HCT116 (cell line): ENCODE measurements at places on chromosomes 12 and 14. TPM values are rescaled to one million over a fixed set of nuclear protein-coding genes. Genes with fewer than 3 reads are reported as not detected.

DNA sequence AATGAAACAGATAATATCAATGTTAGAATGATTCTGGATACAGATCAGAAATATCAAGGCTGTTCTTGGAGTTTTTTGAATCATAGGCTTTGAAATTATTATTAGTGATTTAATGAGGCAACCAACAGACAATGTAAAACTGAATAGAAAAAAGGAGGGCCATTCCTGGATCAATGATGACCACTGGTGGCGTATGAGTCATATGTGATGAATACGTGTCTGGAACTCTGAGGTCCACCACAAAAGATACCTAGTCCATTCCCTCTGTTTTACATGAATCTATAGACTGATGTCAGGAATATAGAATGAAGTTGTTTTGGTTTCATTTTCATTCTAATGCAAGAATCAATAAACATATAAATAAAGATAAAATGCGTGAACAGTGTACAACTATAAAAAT, 78.3 kb upstream of the RTL1 start:
- peak; percentile 35 for DNase-seq

- no peak for DNase-seq
Measured at GRCh38 chr12:112870267-112870980, 36.3 kb upstream of the OAS1 start.

GRCh38 chr12:101459642-101460346, 15.3 kb upstream of the SPIC start:
- peak; percentile 59 for DNase-seq

DNA sequence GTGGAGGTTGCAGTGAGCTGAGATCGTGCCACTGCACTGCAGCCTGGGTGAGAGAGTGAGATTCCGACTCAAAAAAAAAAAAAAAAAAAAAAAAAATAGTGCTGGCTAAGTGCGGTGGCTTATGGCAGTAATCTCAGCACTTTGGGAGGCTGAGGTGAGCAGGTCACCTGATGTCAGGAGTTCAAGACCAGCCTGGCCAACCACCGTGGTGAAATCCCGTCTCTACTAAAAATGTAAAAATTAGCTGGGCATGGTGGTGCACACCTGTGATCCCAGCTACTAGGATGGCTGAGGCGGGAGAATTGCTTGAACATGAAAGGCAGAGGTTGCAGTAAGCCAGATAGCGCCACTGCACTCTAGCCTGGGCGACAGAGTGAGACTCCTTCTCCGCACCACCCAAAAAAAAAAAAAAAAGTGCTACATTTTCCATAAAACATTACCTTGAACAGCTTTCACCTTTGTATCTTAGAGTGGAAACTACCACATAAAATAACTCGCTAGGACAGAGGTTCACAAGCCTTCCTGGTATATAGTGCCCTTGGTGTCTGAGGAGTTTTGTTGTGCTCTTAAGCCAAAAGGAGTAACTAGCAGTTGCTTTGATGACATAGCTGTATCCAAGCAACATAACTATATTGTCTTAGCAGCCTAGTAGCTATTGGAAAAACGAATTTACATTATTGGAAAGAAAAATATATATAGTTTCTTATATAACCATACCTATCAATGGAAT, 11.1 kb downstream of the PTGES3 start:
- no peak for DNase-seq

- DNase-seq, result no peak
Measured at GRCh38 chr14:90911121-90911520, 94.9 kb upstream of the TTC7B start.

DNA sequence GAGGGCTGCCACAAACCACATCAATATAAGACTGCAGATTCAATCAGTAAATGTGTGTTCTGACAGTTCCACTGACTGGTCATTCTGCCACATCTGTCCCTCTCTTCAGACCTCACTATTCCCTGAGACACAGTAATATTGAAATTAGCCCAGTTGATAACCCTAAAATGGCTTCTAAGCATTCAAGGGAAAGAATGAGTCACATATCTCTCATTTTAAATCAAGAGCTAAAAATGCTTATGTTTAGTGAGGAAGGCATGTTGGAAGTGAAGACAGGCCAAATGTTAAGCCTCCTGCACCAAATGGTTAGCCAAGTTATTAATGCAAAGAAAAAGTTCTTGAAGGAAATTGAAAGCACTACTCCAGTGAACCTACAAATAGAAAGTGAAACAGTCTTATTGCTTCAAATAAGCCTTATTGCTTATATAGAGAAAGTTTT, 24.5 kb upstream of the KIF21A start:
- no peak for DNase-seq

- no peak for DNase-seq
Measured at GRCh38 chr14:21921453-21921852, 247.8 kb upstream of the OR4E1 start.

GRCh38 chr12:30630076-30630978, 65.3 kb downstream of the IPO8 start:
- DNase-seq, result no peak

DNA sequence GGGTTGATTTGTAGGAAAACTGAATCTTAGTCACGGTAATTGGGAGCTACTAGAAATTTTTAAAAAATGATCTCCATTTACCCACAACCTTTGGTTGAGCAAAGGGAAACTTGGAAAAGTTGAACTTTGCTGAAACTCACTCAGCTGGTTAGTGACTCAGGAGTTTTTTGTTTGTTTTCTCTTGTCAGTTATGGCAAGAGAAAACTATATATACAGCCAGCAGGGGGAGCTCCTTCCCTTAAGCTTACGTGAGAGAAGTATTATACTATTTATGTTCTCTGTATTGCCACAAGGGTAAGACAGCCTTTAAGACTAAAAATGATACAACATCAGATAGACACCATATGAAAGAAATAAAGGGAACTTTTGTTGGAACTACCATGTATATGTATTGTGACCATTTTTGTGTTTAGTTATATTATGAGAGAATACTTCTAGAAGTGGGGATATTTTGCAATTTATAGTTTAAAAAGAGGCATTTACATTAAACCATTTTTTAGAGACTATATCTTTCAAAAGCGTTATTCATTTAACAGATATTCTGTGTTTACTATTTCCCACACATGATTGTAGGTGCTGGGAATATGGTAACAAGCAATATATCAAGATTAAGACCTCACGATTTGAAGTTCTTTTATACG, 28.1 kb upstream of the TBC1D30 start:
- DNase-seq, result peak; percentile 83

GRCh38 chr12:54019924-54020590, 8.2 kb upstream of the HOXC6 start:
- DNase-seq, result no peak

- DNase-seq, result no peak
Measured at GRCh38 chr12:45244561-45245343, 28.9 kb downstream of the ANO6 start.

DNA sequence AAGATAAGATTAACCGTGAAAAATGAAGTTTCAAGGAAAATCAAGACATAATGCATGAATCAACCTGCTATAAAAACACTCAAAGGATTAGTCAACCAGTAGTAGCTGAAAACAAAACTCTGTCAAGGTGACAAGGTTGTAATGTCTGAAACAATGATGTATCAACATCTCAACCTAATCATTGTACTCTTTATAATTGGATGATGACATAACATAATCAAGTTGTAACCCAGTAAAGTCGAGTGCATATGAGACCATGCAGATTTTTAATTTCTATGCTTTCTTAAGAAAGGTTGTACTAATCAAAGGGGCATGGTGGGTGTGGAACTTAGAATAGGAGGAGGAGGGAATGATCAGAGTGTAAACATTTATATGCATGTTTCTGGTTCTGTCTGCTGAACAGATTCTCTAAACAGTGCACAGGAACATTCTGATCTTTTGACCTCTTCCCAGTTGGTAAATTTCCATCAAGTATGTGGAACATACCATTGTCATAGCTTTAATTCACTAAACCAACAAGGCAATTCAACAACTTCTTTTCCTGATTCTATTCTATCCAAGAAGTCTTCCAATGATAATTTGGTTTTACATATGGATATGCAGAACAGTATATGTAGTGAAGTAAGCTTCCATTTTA, 253.7 kb downstream of the TTC6 start:
- no peak for DNase-seq

DNA sequence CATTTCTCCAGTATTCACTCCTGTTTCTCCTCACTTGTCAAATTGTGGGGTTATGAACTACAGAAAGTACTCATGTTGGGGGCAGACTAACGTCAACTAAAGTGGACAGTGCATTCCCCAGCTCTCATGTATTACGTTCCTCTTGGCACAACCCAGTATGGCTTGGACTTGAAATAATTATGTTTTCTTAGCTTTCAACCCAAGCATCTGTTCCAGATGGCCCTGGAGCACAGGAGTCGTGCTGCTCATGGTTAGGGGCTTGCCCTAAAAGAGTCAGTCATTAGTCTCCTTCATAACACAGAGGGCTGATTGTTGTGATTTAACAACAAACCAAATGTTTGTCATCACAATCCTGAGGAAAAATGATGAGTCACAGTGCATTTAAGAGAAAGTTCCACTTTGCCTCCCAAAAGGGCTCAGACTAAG, 154.4 kb downstream of the RPAP3 start:
- no peak for DNase-seq

- no peak for DNase-seq
Measured at GRCh38 chr12:108075561-108075960, 53.5 kb upstream of the WSCD2 start.

DNA sequence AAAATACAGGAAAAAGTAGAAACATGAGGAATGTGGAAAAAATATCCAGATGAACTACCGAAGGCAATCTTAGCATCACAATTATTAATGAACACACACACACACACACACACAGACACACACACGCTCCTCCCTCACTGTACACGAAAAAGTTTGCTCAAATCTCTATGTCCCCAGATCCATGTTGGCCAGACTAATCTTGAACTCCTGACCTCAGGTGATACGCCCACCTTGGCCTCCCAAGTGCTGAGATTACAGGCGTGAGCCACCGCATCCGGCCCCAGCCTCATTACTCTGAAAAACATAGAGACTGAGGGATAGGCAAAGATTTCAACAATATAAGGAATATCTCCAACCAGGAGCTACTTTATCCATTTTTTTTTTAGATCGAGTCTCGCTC, 17.2 kb downstream of the PITPNM2 start:
- DNase-seq, result no peak

GRCh38 chr14:72540836-72541235, 353.1 kb downstream of the DPF3 start:
- DNase-seq, result no peak

DNA sequence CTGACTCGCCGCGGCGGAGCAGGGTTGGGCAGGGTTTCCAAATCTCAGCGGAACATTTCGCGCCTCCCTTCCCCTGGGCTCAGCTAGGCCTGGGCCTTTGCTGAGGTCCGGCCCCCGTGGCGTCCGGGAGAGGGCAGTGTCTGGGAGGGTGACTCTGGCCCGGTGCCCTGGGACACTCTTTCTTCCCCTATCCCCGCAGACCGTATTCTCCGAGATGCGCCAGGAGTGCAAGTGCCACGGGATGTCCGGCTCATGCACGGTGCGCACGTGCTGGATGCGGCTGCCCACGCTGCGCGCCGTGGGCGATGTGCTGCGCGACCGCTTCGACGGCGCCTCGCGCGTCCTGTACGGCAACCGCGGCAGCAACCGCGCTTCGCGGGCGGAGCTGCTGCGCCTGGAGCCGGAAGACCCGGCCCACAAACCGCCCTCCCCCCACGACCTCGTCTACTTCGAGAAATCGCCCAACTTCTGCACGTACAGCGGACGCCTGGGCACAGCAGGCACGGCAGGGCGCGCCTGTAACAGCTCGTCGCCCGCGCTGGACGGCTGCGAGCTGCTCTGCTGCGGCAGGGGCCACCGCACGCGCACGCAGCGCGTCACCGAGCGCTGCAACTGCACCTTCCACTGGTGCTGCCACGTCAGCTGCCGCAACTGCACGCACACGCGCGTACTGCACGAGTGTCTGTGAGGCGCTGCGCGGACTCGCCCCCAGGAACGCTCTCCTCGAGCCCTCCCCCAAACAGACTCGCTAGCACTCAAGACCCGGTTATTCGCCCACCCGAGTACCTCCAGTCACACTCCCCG, 3.0 kb downstream of the WNT1 start:
- no peak for DNase-seq

- no peak for DNase-seq
Measured at GRCh38 chr12:106127338-106128126, 11.2 kb downstream of the NUAK1 start.

GRCh38 chr12:57626921-57627445, 6.0 kb downstream of the B4GALNT1 start:
- DNase-seq, result no peak

- DNase-seq, result no peak
Measured at GRCh38 chr12:46787496-46788055, 38.2 kb downstream of the SLC38A4 start.

DNA sequence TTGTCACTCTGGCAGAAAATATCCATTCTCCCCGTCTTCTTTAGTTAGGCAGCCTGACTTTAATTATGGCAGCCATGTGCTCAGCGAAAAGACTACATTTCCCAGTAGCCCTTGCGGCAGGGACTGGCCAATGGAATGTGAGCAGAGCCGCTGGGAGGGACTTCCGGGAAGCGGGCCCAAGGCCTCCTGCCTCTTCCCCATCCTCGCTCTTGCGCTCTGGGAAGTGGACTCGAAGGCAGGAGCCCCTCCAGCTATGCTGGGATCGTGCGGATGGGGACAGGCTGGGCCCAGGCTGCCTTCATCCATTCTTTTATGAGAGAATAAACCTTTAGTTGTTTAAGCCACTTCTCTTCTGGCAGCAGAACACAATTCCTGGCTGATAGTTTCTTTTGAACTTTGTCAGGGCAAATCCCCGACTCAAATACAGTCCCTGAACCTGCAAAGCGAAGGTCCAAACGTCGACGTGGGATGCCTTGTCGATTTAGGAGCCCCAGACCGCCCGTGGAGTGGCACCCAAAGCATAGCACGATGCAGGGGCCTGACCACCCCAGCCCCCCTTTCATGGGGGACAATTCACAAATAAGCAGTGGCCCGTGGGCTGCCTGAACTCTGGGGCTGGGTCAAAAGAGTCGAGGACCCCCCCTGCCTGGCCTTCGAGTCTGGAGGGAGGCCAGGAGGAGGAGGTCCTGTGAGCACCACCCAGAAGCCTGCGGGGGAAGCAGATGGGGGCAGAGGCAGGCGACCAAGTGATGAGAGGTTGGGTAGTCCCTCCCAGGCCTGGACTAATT, 15.6 kb upstream of the LRTM2 start:
- DNase-seq, result peak; percentile 75

DNA sequence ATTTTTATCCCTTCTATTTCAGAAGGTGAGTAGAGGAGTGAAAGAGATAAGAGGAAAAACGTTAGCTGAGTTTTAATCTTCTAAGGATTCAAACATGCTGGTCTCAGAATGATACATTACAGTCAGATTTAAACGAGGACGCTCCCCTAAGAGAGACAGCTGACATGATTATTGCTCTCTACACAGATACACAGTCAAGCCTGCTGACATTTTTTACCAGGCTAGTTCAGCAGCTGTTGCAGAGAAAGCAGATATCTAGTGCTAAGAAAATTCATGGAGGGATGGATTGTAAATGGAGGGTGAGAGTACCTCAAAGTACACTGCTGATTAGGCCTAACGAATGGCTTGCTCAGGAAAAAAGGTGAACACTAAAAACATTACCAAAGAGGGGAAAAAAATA, 31.9 kb upstream of the SOS2 start:
- no peak for DNase-seq

Gene TAS2R14
- total RNA-seq, result 1.9 TPM

Gene SRGAP1
- 16.6 TPM for total RNA-seq

Gene MGAT4C
- not detected for total RNA-seq

Gene DYRK2
- 28.7 TPM for total RNA-seq

Gene BCDIN3D
- total RNA-seq, result 5.7 TPM

Gene GLIPR1L1
- total RNA-seq, result not detected

Gene CLEC2A
- total RNA-seq, result not detected

Gene PALS1
- 18.0 TPM for total RNA-seq

Gene TDRD9
- total RNA-seq, result not detected

Gene ARHGDIB
- 4.3 TPM for total RNA-seq

Gene RASAL1
- total RNA-seq, result 16.0 TPM

Gene HOXC12
- total RNA-seq, result not detected

Gene AICDA
- not detected for total RNA-seq
